ENCODE measurements at places on chromosomes 11 and 22. TPM values are rescaled to one million over a fixed set of nuclear protein-coding genes. Genes with fewer than 3 reads are reported as not detected.

Gene CEP164
- total RNA-seq = 40.1 TPM

Gene ANKRD13D
- 56.2 TPM for total RNA-seq

Gene HNRNPUL2
- total RNA-seq = 56.1 TPM

Gene GRAP2
- total RNA-seq = not detected

Gene ZDHHC8
- 102 TPM for total RNA-seq

Gene SLC22A6
- total RNA-seq = not detected

Gene GSTT2
- total RNA-seq = not detected

Gene VPREB1
- total RNA-seq = not detected

Gene APOA4
- total RNA-seq = not detected

DNA sequence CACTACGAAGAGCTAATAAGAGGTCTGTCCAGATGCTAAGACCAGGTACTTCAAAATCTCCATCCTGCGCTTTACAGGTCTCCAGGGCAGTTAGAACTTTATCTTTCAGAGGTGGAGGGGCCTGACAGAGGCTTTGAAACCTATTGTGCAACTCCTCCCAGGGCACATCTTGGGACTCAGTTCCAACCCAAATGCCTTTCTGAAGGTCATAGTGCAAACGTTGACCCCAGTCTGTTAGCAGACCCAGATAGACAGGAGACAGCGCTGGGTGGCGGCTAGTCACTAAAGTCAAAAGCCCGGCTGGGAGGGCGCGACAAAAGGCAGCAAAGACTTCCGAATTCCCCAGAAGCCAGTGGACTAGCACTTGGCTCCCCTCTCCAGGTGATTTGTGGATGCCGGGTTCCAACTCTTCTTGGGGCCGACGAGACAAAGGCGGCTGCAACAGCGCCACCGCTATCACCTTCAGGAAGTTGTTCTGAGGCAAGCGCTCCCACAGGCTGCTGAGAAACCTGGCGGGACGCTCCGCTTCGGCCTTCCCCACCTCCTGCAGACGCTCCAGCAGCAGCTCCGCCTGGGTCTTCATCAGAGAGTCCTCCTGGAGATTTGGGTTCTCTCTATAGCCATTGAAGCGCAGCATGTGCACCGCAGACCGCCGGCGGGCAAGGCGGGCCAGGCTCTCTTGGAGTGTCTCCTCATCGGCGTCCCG lies 728 bp downstream of the FANCF start:
- DNase-seq = no peak

GRCh38 chr11:8732748-8733241 lies 50.2 kb downstream of the RPL27A start:
- peak; percentile 87 for DNase-seq

DNA sequence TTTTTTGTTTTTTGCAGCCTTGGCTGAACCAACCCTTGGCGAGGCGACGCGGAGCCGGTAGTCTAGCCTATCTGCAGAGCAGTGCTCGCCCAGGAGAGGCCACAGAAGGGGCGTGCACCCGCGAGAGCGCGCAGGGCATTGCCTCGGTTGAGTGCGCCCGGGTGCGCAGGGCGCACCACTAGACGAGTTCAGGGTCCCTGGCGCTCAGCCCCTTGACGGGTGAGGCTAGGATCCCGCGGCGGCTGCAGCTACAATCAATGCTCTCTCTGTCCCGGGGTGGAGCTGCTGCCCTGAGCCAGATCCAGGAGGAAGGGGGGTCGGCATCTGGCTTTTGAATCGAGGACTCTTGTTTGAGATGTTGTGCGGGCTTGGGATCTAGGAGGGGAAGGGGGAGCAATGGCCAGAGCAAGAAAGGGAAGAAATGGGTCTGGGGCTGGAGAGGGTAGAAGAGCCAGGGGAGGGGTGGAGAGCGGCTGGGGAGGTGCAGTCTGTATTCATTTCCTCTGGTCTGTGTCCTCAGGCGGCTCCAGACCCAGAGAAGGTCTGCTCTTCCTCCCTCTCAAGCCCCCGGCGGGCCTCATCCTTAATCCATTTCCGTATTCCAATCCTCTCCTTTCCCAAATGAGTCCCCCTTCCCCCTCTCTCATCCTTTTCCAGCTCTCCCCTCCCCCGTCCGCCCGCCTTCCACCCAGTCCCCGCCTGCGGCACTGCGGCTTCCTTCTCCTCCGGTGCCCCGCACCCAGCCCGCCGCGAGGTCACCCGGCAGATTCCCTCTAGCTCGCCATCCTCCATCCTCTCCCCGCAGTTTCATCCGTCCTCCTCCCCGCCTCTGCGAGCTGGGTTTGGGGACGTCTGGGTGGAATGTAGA lies 797 bp downstream of the THY1 start:
- peak; percentile 85 for DNase-seq

- DNase-seq = no peak
Observed at GRCh38 chr11:73670808-73671207, 24.4 kb downstream of the PLEKHB1 start.

GRCh38 chr11:38182126-38182866 lies 1584.3 kb upstream of the RAG2 start:
- no peak for DNase-seq

DNA sequence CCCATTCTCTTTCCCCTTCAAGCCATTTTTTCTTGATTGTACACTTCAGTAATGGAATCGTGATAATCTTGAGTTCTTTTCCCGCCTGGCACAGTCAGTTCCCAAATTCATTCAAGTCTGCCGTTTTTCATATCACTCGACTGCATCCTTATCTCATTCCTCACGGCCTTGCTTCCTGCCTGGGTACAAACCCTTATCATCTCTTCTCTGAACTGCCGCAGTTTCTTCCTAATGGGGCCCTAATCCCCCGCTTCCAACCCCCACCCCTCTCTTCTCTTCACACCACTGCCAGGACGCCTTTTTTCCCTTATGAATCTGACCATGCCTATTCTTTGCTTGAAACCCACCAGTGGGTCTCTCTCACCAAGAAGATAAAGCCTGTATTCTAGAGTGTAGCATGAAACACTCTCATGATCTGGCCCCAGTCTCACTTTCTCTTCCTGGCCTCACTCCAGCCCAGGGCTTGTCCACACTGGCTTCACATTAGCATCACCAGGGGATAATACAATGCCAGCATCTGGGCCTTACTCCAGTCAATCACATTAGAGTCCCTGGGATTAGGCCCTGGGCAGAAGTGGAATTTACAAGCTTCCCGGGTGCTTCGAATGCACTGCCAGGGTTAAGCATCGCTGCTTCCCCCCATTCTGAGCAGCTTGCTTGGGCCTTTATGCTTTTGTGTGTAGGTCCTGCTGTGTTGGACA lies 102.1 kb downstream of the FBXO7 start:
- DNase-seq = no peak

DNA sequence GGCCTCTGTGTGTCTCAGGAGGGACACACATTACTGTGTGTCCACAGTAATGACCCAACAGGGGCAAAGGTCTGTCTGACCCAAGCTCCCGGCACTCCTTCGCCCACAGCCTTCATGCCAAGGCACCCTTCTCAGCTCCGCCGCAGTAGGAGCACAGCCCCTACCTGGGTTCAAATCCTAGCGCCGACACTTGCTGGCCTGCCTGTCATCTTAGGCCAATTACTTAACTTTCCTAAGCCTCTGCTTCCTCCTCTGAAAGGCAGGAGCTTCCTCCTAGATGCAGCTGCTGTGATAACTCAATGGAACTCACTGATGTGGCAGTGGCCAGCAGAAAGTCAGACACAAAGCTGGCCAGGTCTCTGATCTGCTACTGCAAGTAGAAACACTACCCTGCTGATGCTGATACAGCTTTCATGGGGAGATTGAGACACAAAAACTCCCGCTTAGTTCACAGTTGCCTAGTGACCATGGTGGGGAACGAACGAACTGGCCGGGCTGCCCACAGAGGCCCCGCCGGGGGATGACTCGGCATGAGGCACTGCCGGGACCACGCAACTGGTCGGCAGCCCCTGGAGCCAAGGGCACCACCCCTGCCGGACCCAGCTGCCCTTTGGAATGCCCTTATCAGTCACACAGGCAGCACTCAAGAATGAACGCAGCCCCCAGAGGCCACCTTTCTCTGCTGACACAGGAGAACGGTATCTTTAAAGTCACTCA lies 8.1 kb downstream of the EHD1 start:
- DNase-seq = no peak

GRCh38 chr22:28034760-28035401 lies 115.8 kb upstream of the PITPNB start:
- DNase-seq = peak; percentile 70

DNA sequence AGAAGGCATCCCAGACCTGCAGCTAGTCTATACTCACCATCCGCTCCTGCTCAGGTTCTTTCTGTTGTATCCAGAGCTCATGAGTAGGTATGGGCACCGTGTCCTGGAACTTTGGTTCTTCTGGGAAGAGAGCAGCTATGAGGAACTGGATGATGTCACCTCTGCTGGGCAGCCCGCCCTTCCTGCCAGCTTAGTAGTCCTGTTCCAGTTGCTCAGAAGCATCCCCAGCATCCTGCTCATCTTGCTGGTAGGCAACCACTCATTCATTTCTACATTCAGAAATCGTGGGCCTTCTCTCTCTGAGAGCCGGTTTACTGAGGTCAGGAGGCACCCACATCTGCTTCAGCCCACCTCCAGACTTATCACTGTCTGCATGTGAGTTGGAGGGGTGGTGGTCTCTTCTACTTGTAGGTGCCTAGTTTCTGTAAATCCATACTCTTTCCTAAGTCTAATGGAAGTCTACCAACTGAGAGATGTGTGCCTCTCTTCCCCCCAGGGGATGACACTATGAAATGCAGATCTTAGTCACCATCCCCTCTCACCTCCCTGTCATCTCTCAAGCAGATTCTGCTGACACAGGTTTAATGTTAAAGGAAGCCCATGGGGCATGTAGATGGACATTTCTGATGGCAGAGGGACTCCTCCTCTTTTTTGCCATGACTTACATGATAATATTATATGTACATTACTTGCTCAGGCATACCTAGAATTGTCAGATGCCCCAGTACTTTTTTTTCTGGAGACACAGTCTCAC lies 29.6 kb upstream of the CCDC134 start:
- no peak for DNase-seq

GRCh38 chr11:131663405-131664200 lies 293.2 kb downstream of the NTM start:
- no peak for DNase-seq

DNA sequence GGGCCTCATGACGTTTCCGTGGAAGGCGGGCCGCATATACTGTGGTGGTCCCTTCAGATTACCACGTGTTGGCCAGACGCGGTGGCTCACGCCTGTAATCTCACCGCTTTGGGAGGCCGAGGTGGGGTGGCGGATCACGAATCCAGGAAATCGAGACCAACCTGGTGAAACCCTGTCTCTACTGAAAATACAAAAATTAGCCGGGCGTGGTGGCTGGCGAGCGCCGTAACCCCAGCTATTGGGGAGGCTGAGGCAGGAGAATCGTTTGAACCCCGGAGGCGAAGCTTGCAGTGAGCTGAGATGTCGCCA lies 853 bp upstream of the DENND6B start:
- no peak for DNase-seq

DNA sequence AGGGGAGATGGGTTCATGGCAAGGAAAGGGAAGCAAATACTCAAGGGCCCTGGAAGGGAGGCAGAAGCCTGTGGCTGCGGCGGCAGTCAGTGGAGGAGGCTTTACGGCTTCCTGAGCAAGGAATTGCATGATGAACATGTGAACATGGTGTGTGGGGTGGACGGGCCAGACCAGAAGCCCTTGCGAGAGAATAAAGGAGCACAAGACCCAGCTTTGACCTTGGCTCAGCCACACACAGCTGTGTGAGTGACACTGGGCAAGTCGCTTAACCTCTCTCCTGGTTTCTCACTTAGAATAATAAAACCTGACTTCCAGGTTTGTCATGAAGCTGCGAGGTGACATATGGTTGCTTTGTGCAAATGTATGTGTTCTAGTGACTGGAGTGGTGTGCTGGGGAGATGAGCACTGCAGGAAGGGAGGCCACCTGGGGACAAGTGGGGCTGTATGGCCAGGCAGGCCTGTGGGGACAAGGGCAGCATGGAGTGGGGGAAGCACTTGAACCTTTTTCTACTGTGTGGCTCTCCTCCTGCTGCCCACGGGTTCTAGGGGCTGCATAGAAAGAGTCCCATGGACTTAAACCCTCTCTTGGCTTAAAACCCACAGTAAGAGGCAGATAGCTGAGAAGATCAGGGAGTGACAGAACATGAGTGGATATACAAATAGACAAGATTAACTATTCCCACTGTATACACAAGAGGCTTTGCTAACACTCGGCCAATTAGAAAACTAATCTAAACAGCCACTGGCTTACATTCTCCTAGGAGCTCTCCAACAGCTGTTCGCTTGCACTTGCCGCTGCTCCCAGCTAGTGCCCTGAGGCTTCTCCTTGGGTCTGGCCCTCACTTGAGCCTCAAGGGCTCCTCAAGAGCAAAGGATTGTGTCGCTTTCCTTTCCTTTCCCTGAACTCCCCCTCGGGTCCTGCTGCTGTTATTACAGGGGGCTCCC lies 67.3 kb upstream of the CDON start:
- DNase-seq = no peak

DNA sequence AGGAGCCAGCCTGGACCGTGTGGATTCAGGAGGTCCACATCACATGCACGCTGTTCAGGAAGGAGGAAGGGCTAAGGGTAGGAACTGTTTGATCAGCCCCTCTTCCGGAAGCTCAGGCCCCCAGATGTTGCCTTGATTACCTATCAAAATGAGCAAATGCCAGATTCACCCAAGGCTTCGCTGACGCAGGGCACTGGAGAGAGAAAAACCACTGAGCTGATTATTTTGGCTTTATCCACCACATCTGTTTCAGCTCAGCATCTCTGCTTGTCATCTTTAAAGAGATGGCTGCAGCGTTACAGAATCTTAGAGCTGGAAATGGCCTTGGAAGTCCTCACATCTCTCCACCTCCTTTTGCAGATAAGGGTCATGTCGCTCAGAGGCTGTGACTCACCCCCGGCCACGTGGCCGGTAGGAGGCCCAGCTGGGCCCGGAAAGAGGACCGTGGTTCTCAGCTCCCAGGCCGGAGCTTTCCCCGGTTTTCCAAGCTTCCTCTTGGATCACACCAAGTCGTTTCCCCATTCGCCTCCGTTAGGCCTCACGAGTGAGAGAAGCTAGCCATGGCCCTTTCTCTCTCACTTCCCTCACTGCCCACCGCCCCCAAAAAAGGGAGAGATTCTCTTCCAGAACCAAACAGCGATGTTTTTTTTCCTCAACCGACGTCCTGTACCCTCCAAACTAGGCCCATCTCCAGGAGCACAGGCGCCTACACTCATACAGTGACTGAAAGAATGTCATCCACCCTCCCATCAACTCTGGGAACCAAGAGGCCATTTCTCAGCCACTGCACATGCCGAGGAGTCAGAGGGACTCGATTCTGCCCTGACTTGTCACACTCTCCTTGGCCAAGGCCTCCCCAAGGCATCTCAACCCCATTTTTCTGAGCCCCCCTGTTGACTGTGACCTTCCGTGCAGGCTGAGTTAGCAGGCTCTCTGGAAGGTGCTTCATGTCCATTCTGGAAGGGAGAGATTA lies 37.6 kb downstream of the LIF start:
- no peak for DNase-seq

- DNase-seq = peak; percentile 48
Observed at GRCh38 chr11:120040151-120040840, 97.6 kb downstream of the TRIM29 start.

- no peak for DNase-seq
Observed at GRCh38 chr22:46240907-46241306, 9.2 kb downstream of the CDPF1 start.

- DNase-seq = no peak
Observed at GRCh38 chr11:115439385-115439784, 64.8 kb downstream of the CADM1 start.

GRCh38 chr11:22670830-22671229 lies 4.4 kb downstream of the GAS2 start:
- DNase-seq = no peak
